RPMI8226 (cell line): ENCODE measurements at places on chromosomes 3 and 15.
A peak's percentile ranks its signal among the peaks of the same experiment; 100 is the strongest.

DNA sequence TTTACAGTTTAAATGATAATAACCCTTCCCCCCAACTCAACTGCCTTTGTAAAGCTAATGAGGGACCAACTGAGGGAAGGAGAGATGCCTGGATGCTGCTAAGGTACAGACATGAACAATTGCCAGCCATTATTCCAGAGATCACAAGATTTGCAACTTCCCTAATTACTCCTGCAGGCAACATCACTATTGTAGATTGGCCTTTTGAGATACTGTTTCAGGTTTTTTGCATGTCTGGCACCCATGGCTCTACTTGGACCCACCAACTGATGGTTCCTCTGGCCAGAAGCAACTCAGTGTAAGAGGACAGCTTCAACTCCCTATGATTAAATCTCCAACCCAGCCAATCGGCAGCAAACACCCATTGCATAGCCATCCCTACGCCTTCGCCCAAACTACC, 478.7 kb downstream of the FHIT start:
- DNase-seq: no peak

- peak; percentile 6 for DNase-seq
These were observed 78.6 kb downstream of the FHIT start for GRCh38 chr3:61172684-61173083.

- no peak for DNase-seq
These were observed 103.4 kb downstream of the IL20RB start for GRCh38 chr3:137061186-137061585.

DNA sequence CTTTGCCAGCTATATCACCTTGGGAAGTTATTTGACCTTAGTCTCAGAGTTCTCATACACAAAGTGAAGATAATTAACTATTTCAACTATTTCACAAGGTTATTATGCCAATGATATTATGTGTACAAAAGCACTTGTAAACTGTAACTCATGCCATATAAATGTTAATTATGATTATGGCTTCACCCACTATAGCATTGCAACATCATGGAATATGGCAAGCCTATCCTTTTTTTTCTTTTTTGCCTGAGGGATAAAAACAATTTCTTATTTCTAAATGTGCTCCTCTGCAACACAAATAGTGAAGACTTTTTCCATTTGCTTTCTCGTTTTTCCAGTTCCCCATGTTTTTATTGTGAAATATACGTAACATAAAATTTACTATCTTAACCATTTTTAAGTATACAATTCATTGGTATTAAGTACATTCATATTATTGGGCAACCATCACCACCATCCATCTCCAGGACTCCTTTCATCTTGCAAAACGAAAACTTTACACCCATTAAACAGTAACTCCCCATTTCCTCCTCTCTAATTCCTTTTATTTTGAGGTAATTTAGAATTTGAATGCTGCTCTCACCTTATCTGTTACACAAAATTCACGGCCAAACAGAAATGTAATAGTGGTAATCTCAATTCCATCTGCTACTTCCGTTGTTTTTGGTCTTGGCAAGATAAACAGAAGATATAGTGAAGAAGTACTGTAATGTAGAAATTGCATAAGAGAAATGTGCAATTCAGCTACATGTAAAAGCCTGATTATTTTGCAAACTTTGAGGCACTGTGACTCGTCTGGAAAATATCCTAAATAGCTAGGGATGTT, 46.3 kb downstream of the NANOGP8 start:
- DNase-seq: no peak

- no peak for DNase-seq
These were observed 10.3 kb downstream of the CCDC54 start for GRCh38 chr3:107387555-107387954.

DNA sequence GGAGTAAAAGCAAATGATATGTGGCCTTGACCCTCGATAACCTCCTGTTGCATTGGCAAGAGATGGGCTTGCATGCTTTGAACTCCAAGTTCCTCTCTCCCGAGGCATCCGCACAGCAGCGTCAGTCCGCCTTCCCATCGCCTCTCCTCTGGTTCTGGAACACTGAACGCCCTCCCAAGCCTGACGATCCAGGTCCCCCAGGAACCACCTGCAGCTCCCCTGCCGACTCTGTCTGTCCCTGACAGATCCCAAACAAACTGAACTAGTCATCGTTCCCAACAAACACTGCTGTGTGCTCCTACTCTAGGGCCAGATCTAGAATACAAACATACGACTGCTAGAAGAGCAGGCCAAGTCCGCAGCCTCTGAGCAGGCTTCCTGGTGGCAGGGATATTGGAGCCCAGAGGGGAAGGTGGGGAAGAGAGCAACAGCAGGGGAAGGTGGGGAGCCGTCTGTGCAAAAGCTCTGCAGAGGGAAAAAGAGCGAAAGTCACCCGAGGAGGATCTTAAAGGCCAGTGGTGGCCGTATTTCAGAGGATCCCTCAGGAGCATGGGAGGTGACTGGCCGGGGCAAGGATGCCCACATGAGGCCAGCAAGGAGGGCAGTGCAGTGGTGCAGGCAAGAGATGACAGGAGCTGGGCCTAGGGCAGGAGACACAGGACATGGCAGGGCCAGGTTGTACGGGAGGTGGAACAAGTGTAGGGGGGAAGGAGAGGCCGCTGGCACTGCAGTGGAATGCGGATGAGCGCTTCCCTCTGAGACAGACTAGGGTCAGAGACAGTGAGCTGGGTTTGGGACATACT, 50.8 kb downstream of the PCSK6 start:
- DNase-seq: no peak

GRCh38 chr15:27842526-27842925, 256.6 kb downstream of the OCA2 start:
- no peak for DNase-seq

- DNase-seq: peak; percentile 90
These were observed 477.4 kb downstream of the NAALADL2 start for GRCh38 chr3:175336406-175337133.

GRCh38 chr15:37135225-37135624, 34.9 kb upstream of the MEIS2 start:
- DNase-seq: peak; percentile 25

DNA sequence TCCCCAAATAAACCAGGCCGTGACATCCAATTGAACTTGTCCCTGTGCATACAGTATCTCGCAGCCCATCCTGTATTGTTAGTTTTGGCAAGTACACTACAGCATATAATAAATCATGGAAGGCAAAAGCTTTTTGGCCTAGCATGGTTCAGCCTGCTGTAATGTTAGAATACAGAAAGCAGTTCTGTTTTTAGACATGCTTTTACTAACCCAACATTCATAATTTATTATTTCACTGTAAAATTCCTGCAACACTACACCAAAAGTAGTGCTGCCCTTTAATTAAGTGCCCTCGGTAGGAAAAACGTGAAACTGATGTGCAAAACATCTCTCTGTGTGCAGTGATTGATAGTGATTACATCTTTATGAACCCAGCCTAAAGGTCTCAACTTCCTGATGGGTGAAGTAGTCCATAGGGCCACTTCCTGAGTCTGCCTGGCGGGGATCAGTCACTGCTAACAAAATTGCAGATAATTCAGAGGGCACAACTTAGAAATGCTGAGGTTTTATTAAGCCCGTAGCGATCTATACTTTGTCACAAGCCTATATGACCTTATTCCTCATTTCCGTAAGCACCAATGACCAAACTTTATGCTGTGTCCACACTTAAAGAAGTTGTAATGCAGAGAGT, 227.8 kb downstream of the CDIN1 start:
- no peak for DNase-seq

- peak; percentile 22 for DNase-seq
These were observed 60.1 kb downstream of the IQSEC1 start for GRCh38 chr3:13013151-13013561.

GRCh38 chr3:170425491-170426239, 7.0 kb downstream of the CLDN11 start:
- DNase-seq: no peak

GRCh38 chr3:135966271-135966961, 888 bp downstream of the PPP2R3A start:
- no peak for DNase-seq

DNA sequence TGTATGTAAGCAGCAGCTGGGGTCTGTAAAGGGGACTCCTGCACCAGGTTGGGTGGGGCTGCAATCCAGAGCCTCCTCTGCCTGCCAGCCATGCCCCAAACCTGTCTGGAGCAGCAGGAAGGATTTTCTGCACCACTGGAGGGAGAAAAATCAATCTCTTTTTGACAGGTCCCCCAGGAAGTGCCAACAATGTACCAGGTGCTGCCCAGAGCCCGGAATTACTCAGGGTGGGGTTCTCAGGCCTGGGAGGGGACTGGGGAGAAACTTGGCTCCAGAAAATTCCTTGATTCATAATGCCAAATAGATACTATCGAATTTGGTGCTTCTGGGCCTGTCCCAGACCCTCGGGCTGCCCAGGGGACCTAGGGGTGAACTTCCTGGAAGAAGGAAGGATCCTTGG, 52.6 kb downstream of the WNT7A start:
- no peak for DNase-seq
